ENCODE measurements at places on chromosomes 1 and 21.

DNA sequence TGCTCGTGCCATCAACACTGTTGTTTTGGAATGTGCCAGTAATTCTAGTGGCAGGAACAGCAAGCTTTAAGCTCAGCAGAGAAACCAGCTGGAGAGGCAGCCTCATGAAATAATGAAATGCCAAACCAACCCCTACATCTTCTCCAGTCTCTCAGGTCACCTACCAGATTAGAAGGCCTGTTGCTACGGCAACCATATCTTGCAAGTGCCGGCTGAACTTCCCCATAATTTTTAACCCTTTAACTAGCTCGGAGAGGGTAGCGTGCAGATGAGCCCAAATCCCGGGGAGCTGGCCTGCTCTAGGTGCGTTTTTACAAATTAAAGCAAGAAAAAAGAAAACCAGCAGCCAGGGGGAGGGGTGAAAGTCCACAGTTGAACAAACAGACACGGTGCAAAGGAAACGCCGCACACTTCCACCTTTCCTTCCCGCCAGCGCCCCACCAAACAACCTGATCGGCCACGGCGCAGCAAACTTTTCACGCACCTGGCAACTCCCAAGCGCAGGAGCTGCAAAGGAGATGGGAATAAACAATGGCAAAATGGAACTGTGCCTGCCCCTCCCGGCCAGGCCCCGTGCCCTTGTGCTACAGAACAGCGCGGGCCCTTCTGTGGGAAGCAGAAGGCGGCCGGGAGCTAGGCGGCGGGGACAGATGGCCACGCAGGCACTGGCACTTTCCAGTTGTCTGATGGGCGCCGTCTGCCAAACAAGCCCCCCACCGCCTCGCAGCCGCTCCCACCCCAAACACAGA is 50.1 kb downstream of the SSBP3 start:
- no peak for DNase-seq

DNA sequence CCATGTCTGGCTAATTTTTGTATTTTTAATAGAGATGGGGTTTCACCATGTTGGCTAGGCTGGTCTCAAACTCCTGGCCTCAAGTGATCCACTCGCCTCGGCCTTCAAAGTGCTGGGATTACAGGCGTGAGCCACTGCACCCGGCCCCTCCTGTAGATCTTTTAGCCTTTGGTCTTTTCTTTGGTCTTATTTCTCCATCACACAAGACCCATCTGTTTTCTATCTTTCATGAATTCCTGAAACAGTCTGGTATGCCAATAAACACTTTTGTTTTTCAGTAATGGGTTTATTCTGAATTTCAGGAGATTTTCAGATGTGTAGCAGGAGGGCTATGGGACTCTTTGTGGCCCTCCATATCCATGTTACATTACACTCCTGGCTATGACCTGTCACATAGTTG is 23.2 kb downstream of the ERRFI1 start:
- DNase-seq, result no peak

GRCh38 chr1:44499306-44499705 is 94.3 kb downstream of the RNF220 start:
- DNase-seq, result no peak

DNA sequence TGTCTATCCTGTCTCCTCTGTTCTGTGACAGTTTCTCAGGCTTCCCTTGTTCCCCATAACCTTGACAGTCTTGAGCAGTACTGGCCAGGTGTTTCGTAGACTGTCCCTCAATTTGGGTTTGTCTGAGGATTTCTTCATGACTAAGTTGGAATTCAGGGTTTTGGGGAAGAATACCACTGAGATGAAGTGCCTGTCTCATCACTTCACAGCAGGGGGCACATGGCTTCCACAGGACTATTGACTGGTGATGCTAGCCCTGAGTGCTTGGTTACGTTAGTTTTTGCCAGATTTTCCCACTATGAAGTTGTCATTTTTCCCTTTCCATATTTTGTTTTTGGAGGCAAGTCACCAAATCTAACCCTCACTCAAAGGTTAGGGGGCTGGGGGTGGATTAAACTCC is 45.7 kb downstream of the CDCP2 start:
- no peak for DNase-seq

GRCh38 chr1:235835226-235835625 is 31.5 kb downstream of the LYST start:
- no peak for DNase-seq

DNA sequence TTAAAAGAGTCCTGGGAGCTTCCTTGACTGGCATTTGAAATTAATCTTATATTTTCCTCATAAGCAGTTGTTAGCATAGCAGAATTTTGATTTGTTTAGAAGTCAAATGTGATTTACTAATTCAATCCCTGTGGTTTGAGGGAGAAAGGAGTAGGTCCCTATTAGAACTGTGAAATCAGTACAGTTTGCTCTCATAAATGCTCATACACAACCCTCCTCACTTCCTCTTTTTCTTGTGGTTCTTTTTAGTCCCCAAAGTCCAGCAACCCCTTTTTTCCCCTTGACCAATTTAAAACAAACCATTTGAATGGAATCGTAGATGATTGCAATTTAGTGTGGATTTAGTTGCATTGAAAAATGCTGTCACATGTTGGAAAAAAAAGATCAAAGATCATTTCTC is 9.2 kb upstream of the IFI44 start:
- DNase-seq, result no peak

DNA sequence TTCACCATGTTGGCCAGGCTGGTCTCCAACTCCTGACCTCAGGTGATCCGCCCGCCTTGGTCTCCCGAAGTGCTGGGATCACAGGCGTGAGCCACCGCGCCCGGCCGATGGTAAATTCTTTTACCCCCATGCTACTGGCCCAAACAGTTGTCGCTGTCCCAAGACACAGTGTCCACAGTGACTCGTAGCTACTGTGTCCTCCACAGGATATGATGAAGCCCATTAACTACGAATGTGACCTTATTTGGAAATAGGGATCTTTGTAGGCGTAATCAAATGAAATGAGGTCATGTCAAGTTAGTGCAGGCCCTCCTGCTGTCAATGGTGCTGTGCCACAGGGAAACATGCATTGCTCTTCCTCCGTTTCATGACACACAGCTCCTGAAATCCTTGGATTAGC is 8.5 kb downstream of the FNDC10 start:
- DNase-seq, result peak; percentile 33

- DNase-seq, result no peak
Observed at GRCh38 chr1:79896140-79896539, 889.6 kb upstream of the ADGRL4 start.

DNA sequence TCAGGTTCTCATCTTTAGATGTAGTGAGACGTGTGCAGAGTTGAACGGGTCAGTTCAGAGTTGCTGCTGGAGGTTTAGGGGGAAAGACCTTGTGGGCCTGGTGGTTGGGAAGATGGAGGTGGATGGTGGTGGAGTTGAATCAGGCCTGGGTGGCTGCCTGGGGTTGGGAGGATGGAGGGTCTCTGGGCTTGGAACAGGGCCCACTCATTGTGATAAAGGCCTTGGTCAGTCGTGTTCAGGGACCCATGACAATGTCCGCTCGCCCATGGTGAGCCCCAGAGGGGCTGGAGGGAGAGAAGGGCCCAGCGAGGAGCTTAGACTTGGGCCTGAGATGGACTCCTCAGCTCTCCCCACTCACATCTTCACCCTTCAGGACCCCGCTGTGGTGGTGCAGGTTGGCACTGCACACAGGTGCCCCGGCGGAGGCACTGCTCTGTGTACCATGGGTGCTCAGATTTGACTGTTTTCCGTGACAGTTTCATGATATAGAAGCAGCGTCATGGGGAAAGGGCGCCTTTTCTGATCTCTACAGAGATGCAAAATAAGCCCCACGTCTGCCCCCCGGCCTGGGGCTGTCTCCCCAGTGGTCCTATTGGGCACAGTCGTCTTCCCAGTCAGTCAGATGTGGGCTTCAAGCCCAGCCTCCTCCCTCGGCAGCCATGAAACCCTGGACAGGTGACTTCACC is 39.2 kb downstream of the DISP3 start:
- no peak for DNase-seq

DNA sequence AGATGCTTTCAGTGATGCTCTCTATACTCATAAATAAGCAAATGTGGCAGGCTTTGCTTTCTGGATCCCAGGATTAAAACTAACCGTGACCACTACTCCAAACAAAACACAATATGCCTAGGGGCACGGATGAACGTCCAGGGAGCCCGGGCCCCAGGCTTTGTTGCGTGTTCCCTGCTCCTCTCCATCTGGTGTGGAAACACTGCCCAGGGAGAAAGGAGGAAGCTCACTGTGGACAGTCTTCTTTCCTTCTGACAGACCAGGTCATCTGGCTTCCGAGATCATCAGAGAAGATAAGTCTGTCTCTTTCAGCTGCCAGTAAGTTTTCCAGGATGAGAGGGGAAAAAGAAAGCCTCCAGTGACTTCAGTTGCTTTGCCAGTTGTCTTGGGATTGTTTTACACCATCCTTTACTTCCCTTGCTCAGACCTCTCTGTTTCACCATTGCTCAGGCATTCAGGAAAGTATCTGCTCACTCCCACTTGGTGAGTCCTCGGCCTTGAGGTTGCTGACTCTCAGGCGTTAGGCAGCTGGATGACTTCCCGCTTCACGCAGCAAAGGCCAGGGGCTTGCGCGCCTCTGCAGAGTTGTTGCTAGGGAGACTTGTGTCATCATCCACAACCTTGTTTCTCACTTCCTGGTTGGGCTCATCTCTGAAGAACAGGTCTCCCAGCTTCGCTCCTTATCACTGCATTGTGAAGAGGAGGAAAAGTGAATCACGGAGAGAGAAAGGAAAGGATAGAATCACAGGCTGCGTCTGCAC is 20.6 kb upstream of the PGD start:
- DNase-seq, result peak; percentile 92

- peak; percentile 66 for DNase-seq
Observed at GRCh38 chr1:40951943-40952743, 27.4 kb upstream of the CTPS1 start.

GRCh38 chr1:6688001-6688400 is 13.6 kb downstream of the DNAJC11 start:
- peak; percentile 35 for DNase-seq

- DNase-seq, result no peak
Observed at GRCh38 chr1:182281541-182281940, 110.0 kb downstream of the GLUL start.

DNA sequence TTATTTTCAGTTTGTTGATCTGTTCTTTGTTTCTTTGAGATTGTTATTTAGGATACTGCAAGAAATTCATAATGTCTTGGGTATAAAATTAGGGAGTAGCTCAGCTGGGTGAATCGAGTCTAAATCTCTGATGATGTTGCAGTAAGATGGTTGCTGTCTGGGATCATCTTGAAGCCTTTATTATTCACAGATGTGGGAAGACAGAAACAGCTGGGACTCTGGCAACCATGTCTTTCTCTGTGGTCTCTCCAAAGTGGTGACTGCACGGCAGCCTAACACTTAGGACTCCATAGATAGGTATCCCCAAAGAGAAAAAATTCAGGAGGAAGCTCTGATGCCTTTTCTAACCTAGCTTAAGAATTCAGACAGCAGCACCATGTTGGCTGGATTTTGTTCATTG is 52.7 kb downstream of the RAP1A start:
- no peak for DNase-seq

DNA sequence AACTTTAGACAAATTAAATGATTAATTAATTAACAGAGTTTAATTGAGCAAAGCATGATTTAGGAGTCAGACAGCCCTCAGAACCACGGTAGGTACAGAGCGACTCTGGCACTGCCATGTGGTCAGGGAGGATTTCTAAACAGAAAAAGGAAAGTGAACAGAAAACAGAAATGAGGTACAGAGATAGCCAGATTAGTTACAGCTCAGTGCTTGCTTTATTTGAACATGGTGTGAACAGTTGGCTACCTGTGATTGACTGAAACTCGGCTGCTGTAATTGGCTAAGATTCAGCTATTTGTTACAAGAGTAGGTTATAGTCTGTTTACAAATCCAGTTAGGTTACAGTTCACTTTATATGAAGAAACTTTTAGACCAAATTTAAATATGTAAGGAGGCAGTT is 163.0 kb upstream of the TNR start:
- DNase-seq, result no peak

GRCh38 chr1:54160351-54160750 is 7.6 kb upstream of the CDCP2 start:
- DNase-seq, result no peak

DNA sequence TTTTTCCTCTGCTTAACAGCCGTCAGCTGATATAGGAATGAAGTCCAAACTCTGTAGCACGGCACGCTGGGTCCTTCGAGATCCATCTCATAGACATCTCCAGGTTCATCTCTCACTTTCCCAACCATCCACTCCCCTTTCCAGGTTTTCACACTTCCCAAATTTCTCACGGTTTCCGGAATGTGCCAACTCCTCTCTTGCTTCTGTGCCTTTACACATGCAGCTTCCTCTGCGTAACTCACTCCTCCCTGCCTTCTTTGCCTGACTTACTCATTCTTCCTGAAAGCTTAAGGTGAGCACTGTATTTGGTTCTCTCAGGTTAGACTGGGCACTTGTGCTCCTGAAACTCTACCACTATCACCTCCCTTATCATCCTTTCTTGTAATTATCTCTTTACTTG is 168.4 kb downstream of the PCNX2 start:
- peak; percentile 61 for DNase-seq

Measured in epithelial cell of esophagus (primary cell).